CD4-positive, alpha-beta T cell treated with Interleukin-6 for 4 hours (primary cell): ENCODE measurements at places on chromosomes 3 and 15.

DNA sequence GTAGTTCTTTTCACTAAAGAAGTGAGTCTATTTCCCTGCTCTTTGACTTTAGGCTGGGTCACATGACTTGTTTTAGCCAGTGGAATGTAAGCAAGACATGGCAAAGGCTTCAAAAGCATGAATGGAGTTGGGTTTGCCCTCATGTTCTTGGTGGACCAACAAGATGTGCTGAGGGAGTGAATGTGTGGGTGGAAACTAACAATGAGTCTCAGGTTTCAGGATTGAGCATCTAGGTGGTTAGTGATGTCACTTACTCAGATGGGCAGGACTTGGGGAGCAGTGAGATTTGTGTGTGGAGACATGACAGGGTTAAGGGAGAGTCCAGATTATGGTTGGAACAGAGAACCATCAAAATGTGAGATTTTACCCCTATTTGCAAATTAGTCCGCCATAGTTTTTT, 181.4 kb upstream of the UBE2E1 start:
- DNase-seq: no peak

DNA sequence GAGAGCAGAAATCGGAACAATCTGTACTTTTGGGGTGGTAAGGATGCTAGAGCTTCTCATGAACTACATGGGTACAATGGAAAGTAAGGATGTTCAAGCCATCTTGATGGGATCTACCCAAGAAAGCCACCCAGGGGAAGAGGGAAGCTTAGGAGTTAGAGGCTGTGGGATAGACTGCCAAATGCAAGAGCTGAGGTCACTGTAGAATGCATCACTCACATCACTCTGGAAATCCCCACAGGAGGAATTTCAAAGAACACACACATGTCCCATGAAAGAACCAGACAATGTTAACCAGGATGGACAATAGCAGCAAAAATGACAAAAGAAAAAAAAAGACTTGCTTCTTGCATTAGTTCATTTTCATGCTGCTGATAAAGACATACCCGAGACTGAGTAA, 32.8 kb upstream of the UBE2E2 start:
- no peak for DNase-seq

DNA sequence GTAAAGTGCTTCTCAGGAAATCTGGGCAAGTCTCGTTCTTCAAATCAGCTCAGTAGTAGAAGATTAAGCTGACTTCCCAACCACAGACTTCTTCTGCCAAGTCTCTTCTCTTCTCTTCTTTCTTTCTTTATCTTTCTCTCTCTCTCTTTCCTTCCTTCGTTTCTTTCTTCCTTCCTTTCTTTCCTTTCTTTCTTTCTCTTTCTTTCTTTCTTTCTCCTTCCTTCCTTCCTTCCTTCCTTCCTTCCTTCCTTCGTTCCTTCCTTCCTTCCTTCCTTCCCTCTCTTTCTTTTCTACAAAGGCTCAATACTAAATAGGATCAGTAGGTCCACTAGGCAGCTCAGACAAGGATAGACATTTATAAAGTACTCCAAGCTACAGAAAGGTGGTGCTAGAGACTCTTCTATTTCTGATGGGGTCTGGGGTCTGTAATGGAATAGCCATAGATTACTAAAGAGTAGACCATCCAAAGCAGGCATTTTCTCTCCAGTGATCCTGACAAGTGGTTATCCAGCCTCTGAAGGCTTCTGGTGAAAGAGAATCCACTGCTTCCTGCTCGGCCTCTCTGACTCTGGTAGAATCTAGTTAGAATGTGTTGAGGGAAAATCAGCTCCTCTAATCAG, 100.8 kb downstream of the TPRG1 start:
- DNase-seq: no peak

- no peak for DNase-seq
These were observed 659.4 kb upstream of the NAALADL2 start for GRCh38 chr3:174199696-174200095.

DNA sequence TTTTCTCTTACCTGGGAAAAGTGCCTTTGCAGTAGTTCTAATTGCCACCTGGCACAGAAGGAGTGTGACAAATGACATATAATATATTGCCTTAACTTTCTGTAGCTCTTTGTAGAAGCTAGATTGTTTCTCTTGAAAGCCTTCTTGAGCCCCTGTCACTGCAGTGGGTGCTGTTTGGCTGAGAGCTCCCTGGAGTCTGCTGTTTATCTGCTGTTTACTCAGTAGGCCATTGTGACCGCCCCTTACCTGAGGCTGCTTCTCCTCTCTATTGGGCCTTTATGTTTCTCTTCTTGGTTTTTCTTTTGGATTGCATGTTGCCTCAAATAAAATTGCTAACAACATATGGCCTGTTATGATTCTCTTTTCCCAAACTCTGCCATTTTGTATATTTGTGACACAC, 16.7 kb downstream of the MAP2K5 start:
- no peak for DNase-seq

GRCh38 chr3:8470801-8471200, 30.8 kb upstream of the LMCD1 start:
- DNase-seq: no peak

DNA sequence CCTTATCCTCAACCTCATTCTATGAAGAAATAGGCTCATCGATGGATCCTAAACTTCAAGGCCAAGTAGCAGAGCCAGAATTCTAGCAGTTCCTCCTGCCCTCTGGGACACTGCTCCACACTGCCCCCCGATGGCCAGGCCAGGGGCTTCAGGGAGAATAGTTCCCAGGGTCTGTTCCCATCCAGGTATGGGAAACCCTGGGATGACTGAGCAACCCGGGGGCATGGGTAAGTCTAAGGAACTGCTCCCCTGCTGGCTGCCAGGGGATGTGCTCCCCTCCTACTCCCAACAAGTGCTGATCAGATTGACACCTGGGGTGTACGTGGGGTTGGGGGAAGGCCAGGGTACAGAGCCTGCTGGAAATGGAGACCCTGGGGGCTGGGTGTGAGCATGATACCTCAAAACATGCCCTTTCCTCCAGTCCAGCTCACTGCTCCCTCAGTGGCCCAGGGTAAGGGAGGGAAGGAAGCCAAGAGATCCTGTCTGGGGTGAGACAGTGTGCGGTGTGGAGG, 7.6 kb downstream of the ULK3 start:
- peak; percentile 64 for DNase-seq

DNA sequence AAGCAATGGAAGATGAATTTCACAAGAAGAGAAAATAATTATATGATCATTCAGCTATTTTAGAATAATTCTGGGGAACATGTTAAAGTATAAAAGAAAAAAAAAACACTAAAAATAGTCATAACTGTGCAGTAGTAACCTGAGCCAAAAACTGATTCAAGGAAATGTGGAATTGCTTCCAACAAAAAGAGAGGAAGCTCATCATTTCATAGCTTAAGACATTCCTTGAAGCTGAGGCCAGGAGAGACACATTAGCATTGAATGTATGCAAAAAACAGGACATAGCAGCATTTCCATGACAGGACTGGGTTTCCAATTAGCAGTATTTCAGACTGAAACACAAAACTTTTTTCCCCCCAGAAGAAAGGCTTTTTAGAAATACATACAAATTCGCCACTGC, 27.7 kb upstream of the LRRN1 start:
- DNase-seq: no peak

DNA sequence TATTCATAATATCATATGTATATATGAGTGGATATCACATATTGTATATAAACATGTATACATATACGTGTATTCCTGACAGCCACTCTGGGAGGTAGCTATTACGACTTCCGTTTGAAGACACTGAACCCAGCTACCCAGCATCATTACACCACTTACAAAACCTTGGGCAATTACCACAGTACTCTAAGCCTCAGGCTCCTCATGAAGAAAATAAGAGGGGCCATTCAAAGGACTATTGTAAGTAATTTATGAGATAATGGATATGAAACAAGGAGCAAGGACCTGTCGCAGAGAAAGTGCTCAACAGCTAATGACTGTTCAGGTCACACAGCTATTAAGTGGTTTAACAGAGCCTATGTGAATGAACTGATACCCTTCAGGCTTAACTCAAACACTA, 52.4 kb downstream of the KCNMB2 start:
- no peak for DNase-seq

DNA sequence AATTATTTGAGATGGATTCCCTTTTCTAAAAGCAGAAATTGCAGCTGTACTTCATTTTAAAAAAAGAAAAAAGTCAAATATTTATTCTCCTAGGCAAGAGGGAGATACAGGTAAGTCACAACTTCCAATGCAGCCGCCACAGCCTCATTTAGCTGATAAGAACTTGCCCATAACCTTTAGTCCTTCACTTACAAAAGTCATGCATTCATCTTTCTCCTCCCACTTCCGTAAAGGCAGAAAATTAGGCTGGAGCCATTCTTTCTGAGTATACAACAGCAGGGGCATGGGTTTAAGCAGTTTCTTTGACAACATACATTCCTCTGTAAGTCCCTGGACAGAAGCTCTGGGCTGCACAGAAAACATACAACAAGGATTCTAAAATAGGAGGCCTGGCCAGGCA, 4.3 kb downstream of the SUCLG2 start:
- no peak for DNase-seq

GRCh38 chr3:56825567-56826438, 24.1 kb upstream of the ARHGEF3 start:
- DNase-seq: no peak

DNA sequence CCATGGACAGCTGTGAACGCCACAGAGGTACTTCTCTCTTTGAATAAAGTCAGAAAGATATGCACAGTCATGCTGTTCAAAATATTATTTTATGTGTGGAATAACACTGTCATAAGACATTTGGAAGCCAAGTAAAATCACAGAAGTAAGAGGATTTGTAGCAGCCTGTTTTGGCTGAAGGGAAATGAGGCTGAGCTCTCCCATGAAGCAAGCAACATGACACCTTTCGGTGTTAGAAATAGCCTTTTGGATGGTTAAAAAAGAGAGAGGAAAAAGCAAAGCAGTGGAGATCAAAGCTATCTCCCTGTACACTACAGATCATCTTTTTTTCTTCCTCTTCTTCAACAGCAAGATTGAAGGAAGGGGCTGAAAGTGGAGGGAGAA, 755.3 kb downstream of the ROBO1 start:
- no peak for DNase-seq

DNA sequence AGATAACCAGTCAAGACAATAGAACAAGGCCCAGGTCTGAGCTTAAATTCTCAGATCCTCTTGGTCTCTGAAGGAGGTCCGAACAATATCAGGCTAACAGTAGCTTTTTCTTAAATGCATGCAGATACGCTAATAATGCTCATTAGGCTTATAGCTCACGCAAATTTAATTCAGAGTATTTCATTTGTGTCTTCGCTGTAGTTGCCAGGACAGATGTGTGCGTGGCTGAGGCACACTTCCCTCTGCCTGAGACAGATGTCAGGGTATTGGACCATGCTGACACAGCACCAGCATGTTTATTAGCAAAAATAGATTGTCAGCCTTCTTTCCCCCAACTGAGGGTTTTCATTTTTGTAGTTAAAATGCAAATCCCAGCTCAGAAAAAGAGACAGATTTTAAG, 102.9 kb upstream of the BFSP2 start:
- DNase-seq: no peak

- no peak for DNase-seq
These were observed 96.7 kb downstream of the LRTM1 start for GRCh38 chr3:54831112-54831511.

GRCh38 chr3:176950743-176951142, 246.5 kb downstream of the TBL1XR1 start:
- DNase-seq: no peak

GRCh38 chr3:18207226-18207625, 217.9 kb downstream of the SATB1 start:
- no peak for DNase-seq

- DNase-seq: no peak
These were observed 39.9 kb downstream of the RAB6B start for GRCh38 chr3:133855772-133856171.

DNA sequence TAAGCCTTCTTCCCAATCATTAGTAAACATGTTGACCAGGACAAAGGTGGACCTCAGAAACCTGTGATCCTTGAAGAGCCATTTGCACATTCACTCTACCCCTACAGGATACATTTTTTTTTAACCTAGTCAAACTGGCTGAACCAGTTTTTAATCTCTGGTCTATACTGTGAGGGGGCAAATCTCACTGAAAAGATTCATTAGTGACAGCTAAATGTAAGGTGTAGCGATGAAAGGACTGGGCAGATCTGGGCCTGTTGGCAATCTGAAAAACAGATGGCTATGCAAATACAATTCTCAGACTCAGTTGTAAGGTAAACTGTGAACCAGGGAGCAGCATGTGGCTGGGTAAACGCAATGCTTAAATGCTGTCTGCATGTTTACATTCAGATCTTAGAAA, 75.6 kb upstream of the SNTN start:
- no peak for DNase-seq

DNA sequence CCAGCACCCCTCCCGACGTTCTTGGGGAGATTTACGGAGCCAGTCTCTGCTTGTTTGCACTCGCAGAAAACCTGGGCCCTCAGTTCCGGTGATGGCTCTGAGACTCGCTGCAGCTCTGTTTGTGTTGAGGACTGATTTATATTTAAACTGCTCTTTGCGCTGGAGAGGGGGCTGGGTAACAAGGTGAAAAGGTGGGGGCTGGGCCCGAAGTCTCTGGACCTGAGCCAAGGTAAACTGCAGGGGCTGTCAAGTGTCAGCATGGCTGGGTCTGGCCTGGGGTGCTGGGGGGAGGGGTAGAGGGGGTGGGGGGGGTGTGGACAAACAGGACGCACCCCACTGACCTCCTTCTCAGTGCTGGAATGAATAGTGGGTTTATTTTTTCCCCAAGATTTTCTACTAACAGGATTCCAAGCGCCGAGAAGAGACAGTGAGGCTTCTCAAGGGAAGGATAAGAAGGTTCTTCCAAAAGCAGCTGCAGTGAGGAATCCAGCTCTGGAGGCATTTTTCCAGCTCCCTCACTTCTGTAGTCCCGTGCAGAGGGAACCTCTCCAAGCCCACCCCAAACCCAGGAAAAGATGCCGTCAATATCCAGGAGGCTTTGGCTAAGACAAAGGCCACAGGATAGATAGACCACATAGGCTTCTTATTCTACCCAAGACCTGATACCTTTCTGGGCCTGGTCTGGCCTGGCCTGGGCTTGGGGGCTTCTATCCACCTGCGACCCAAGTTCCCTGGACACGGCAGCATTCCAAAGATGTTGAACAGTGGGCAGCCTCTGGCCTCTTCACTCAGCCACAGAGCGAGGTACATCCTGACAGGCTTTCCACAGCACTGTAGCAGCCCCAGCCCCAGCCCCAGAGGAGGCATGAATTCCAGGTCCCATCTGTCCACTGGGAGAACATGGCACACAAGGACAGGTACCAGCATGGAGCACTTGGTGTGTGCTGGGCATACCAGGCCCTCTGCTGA, 938 bp upstream of the SLCO2A1 start:
- no peak for DNase-seq

DNA sequence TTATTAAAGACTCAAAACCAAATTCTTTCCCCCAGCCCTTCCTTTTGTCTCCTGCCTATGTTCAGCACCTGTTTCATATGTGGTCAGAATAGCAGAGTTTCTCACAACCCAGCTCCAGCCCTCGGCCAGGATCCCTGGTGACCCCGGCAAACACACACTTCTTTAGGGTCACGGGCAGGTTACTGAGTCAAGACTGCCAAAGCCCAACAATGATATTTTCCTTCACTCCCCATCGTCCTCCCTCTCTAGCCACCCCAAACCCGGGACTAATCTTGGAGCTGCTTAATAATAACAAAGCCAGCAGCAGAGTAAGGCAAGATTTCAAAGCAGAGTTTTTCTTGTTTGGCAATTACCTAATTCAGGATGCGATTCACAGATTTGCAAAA, 25.5 kb downstream of the RARB start:
- DNase-seq: no peak

- no peak for DNase-seq
These were observed 23.0 kb upstream of the SH3GL3 start for GRCh38 chr15:83424101-83424500.

GRCh38 chr3:139281522-139282196, 62.2 kb upstream of the MRPS22 start:
- no peak for DNase-seq
